Stimulated activated CD8-positive, alpha-beta memory T cell treated with anti-CD3 and anti-CD28 coated beads, Interleukin-2, amount 100 ng/mL, for 1 hour (primary cell): ENCODE measurements at places on chromosomes 16 and 17.
A peak's percentile ranks its signal among the peaks of the same experiment; 100 is the strongest.

DNA sequence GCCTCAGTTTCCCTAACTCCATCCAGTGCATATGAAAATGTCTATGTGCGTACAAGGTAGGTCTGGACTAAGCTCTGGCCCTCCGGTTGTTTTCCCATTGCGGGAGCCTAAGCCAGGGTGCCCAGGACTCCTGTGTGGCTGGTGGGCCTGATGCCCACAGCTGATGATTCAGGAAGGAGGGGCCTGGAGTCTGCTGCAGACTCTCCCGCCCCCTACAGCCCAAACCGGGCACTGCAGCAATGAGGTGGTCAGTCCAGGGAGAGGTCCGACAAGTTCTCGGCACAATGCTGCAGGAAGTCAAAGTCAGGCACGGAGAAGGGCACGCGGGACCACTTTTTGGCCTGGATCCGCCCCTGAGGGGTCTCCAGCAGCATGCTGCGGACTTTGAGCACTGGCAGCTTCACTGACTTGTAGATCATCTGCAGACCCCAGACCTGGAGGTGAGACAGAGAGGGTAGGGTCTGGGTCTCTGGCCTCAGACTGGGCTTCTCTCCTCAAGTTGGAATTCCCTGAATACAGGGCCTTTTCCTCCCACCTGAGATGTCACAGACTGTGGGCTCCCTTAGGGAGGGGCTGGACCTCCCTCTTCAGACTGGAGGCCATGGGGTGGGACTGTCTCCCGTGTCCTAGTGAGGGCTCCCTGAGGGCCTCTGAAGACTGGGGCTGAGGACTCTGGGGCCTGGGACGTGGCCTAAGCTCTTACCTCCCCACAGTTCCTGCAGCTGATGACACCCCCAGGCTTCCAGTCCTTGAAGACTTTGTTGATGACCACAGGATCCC, 3.4 kb upstream of the ZNF385C start:
- DNase-seq = peak; percentile 16

DNA sequence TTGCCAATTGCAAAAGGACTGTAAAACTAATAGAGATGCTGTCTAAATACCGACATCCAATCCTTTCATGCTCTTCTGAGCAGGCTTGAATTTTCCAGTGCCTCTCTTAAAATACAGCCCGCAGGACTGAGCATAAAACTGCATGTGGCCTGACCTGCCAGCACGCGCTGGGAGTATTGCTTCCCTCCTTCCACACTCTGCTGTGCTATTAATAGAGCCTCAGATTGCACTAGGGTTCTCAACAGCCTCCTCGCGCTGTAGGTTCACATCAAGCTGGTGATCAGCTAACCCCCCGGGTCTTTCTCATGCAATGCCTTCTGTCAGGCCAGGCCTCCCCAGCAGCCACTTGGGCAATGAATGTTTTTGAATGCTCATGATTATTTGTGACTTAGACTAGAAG, 14.2 kb upstream of the MSI2 start:
- no peak for DNase-seq

DNA sequence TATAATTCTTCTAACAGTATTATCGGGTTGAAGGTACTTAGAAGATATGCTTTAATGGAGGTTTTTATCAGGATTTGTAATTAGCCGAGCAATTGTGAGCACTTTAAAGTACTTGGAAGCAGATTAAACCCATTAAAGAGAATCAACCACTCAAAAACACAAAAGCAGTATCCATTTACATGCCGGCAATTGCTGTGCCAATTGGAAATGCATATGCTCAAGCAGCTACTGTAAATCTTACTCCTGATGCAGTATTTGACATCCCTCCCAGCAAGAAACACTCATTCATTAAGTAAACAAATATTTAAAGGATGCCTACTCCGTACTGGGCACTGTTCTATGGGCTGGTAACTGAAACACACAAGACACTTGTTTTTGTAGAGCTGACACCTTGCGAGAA, 11.4 kb upstream of the CCL1 start:
- no peak for DNase-seq

GRCh38 chr17:71052971-71053370, 883.6 kb downstream of the KCNJ2 start:
- no peak for DNase-seq

DNA sequence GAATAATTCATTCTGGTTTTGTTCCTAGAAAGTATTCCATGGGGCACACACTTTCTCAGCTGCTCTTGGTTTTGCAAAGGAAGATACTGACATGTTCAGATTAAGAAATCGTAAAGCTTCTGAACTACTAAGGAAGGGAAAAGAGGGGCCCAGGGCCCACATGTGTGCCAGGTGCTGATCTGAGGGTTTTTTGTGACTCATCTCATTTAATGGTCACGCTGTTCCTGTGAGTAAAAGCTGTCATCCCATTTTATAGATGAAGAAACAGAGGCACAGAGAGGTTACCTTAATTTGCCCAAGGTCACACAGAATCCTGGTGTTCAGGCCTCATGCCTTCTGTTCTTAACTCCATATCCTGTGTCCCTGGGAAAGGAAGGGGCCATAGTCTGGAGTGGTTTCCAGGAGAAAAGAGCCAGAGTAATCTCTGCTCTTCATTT, 113.2 kb downstream of the MSI2 start:
- DNase-seq = no peak

GRCh38 chr16:79972053-79972704, 371.6 kb upstream of the MAF start:
- no peak for DNase-seq

DNA sequence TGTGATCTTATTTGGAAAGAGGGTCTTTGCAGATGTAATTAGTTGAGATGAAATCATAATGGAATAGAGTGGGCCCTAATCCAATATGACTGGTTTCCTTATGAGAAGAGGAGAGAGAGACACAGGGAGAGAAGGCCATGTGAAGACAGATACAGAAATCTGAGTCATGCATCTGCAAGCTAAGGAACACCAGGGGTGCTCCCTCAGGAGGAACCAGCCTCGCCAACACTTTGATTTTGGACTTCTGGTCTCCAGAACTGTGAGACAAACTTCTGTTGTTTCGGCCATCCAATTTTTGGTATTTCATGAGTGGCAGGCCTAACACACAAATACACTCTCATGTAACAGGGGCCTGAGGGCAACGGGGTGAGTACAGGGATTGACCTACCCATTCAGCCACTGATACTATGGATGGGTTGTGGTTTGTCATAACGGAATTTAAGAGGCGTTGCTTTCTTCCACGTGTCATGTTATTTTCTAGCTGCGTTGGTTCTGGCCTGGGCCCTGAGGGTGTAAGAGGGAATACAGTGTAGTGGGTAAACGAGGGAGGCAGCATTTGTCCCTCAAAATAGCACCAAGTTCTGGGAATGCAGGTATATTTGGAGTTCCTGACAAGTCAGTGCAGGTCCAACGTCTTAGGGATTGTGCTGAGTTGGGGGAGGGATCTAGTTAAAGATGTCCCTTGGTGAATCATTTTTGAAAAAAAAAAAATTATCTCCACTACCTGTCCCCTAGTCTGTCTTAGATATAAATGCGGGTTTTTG, 17.7 kb downstream of the PLCG2 start:
- DNase-seq = no peak

DNA sequence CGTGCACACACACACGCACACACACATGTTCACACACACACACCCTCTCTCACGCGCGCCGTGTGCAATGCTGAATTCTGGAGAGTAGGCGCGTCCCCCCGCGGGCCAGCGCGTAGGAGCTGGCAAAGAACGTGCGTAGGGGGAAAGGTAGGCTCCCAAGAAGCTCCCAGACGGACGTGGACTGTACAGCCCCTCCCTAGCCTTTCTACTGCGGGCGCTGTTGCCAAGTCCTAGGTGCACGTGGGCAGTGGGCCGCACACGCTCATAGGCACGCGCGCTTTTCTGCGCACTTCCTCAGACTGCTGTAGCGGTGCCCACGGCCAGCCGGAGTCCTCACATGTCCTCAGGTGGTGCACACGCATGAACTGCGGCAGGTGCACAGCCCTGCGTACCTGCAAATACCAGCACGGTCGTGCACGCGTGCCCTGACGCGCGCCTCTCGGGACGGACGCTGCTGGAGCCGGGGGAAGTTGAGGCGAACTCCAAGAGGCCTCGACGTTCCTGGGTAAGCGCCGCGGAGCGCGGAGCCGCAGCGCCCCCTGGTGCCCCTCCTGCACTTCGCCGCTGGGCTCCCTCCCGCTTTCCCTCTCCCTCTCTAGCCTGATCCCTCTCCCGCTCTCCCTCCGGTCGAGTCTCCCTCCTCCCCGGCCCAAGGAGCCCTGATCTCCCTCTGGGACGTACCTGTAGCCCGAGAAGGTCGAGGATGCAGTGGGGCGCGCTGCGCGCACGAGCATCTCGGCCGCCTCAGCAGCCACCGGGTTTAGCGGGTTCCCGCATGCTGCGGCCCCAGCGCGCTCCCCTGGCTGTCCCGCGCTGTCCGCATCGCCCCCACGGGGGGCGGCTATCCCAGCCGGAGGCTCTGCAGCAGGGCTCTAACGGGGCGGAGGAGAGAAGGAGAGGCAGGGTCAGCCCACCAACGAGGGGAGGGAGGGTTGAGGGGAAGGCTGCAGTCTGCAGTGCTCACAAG, 749 bp downstream of the GRIN2A start:
- no peak for DNase-seq

DNA sequence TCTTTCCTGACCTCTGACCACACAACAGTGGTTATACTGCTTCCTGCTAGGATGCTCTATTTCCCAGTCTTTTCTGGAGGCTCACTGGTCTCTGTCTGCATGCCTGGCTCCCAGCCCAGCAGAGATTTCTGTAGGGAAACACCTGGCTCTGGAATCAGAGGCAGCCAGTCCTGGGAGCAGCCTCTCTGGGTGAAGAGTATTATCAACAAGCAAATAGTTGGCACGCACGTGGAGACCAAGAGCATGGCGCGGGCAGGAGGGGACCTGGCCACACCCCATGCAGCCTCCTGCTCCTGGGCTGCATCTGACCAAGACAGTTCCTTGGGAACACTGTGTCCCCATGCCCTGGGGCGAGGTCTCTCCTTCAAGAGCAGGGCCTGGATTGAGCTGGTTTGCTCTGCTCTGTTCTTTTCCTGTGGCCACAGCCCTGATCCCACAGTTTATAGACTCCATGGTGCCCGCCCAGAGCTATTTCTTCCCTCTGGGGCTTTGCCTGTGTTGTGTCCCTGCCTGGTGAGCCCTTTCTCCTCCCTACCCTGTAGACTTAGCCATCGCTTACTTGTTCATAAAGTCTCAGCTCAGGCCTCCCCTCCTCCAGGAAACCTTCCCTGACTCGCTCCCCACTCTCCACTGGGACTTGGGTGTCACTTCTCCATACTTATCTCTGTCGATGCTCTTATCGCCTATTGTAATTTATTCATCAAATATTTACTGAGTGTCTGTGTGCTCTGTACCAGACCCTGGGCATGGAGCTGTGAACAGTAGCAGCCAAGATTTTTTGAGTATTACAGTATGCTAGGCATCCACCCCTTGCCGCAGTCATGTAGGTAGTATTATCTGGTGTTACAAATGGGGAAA, 60.6 kb downstream of the SCNN1B start:
- DNase-seq = no peak

DNA sequence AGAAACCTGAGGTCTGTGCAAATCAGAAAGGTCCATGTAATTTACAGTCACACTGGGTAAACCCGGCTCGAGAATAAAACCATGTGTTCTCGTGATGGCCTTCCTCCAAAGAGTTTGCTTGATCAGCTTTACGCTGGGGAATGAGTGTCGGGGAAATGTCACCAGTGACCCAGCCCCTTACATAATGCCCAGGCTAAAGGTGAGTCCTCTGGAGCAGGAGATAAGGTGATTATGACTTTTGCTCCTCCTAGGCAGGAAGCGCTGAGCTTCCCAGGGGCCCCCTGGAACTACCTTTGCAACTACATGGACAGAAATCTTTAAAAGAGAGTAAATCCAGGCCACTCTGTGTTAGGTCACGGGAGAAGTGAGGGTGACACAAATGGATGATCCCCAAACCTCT, 15.7 kb downstream of the SLC6A4 start:
- DNase-seq = no peak

- DNase-seq = no peak
Observed at GRCh38 chr16:471353-472198, 46.1 kb downstream of the RAB11FIP3 start.

- DNase-seq = no peak
Observed at GRCh38 chr16:27330542-27330941, 16.8 kb downstream of the IL4R start.

DNA sequence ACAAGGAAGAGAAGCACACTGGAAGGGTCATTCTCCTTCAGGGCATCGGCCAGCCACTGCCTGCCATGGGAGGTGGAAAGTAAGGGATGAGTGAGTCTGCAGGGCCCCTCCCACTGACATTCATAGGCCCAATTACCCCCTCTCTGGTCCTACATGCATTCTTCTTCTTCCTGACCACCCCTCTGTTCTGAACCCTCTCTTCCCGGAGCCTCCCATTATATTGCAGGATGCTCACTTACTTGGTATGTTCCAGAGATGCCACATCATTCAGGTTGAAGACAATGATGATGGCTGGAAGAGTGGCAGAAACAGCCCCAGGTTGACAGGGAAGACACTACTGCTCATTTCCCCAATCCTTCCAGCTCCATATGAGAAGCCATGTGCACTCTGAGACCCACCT, 2.5 kb downstream of the RAB34 start:
- no peak for DNase-seq

GRCh38 chr16:71648921-71649320, 22.9 kb downstream of the MARVELD3 start:
- DNase-seq = no peak

GRCh38 chr17:26807024-26807423, 486.9 kb upstream of the WSB1 start:
- no peak for DNase-seq

DNA sequence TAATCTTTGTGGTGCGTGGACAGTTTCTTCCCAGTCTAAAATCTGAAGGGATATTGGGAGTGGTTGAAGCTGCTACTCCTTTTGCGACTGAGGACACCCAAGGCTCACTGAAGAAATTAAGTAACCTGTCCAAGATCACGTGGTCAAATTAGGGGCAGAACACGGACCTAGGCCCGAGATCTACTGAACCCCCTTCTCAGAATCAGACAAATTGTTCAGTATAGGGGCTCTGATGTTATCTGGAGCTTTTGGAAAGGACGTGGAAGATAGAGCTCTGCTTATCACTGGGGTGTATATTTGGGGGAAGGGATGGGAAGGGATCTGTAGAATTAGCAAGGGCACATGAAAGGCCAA, 857 bp downstream of the TANGO6 start:
- no peak for DNase-seq

GRCh38 chr16:9256196-9256595, 164.8 kb downstream of the HAPSTR1 start:
- DNase-seq = no peak

DNA sequence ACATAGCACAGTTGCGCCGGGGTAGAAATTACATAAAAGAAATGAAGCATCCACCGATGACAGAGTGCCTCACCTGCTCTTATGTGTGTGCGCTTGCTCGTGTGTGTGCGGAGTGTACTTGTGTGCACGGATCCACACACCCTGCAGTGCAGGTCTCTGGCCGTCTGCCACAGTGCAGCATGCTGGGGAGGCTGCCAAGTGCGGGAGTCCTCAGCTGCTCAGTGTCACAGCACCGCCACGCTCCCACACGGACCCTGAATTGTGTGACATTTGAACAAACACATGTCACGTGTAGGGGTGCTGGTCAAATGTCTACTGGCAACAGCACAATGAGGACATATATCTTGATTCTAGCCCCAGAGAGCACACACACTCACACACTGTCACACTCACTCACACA, 243.0 kb upstream of the MYOCD start:
- DNase-seq = no peak
